ENCODE measurements at places on chromosomes 6 and 20.

DNA sequence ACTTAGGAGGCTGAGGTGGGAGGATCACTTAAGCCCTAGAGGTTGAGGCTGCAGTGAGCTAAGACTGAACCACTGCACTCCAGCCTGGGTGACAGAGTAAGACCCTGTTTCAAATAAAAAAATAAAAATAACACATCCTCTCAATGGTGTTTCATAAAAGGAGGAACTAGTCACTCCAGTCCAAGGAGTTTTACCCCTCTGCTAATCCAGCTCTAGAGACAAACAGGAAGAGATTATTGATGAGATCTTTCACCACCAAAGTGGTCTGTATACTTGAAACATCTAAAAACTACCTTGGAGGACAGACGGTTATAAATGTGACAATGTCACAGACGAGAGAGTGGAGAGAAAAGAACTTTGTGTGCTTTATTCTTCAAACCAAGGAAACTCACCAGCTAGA, 58.2 kb downstream of the PIGU start:
- no peak for DNase-seq

- no peak for DNase-seq
These were observed 369.2 kb downstream of the HAO1 start for GRCh38 chr20:7571101-7571500.

DNA sequence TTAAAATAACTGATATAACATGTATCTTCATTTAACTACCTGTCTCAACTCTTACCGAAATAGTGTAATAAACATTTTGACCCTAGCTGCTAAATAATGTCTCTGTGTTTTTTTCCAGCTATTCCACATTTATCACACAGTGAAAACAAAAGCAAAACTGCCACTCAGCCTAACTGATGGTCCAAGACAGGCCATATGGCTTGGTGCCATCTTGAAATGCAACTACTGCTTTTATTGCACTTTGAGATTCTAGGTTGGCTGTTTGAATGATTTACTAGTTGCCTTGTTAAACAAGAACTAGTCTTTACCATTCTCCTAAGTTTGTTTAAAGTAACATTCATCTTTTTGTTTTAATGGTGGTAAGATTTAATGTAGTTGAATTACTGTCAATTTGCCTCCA, 739.8 kb downstream of the TFAP2A start:
- no peak for DNase-seq

DNA sequence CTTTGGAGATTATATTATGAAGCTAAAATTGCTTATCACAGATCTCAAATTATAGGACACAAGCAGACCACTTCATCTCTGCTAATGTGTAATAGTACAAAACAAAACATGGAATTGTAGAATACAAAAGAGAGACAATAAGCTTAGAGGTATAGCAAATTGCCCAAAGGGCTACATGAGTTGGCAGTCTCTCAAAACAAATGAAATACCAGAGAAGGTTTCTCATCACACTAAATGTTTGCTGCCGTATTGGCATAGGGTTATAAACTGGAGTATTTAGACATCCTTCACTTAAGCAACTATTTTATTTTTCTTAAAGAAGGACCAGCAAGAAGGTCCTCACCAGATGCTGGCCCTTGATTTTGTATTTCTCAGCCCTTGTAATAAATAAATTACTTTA, 5.9 kb upstream of the EYA4 start:
- DNase-seq = no peak

- DNase-seq = no peak
These were observed 61.4 kb downstream of the TXLNB start for GRCh38 chr6:139230391-139230840.

DNA sequence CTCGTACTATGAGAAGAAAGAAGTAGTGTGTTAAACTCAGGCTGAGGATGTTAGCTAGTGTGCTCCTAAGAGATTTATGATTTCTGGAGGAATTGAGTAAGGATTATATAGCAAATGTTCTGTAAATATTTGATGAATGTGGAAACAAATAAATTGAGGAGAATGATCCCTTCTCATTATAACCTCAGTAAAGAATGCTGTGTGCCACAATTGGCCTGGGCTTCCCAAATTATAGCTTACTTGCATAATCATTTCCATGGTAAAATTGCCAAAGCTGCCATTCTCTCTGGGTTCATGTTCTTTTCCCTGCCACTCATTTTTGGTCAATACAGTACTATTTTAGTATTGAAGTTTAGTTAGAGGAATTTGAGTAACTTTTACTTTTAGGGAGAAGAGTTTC, 128.5 kb downstream of the FLRT3 start:
- DNase-seq = no peak

GRCh38 chr20:16498526-16499253, 74.6 kb downstream of the KIF16B start:
- DNase-seq = no peak

DNA sequence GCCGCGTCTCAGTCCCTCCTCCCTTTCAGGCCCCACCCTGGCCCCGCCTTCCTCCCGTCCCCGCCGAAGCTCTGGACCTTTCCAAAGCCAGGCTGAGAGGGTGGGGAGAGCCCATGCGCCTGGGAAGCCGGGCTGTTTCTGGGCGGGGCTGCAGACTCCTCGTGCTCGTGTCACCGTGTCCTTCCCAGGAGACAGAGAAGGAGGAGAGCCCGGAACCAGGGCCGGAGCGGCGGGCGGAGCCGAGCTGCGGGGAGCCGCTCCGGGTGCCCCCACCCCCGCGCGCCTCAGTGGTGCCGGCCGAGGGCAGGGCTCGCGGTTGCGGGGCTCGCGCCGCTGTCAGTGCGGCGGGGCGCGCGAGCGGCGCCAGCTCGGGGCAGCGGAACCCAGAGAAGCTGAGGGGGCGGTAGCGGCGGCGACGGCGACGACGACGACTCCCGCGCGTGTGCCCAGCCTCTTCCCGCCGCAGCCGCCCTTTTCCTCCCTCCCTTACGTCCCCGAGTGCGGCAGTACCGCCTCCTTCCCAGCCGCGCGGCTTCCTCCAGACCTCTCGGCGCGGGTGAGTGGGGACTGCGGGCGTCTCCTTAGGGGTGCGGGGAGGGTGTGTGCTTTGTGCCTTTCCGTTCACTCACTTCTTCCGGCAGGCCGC, at the start of gene RALY:
Gene RALY (plus strand): TSS at position 336 of the 646 bp plus-strand sequence. CDS start 78,164 bp downstream, outside the sequence.
- peak; percentile 87 for DNase-seq

GRCh38 chr20:25685276-25686080, 11.2 kb downstream of the ZNF337 start:
- DNase-seq = no peak

DNA sequence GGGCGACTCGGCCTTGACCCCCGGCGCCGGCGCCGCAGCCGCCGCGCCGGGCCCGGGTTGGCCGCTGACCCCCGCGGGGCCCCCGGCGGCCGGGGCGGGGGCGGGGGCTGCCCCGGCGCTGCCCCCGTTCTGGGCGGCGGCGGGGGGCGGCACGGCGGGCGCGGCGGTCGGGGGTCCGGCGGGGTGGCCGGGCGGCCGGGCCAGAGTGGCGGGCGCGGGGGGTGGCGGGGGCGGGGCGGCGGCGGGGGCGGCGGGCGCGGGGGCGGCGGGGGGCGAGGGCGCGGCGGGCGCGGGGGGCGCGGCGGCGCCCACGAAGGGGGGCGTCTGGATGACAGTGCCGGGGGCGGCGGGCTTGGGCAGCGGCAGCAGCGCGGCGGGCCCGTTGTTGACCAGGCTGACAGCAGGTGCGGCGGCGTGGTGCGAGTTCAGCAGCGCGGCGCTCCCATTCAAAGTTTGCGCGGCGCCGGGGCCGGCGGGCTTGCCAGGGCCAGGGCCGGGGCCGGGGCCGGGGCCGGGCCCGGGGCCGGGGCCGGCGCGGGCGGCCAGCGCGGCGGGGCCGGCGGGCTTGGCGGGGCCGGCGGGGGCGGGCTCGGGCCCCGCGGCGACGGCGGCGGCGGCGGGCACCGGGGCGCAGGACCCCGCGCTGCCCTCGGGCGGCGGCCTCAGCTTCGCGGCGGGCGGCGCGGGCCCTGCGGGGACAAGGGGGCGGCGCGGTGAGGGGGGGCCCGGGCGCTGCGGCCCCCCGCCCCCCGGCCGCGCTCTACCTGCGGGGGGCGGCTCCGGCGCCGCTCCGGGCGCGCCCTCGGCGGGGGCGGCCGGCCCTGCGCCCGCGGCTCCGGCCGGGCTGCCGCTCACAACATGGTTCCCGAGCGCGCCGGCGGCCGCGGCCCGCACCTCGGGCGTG, 659 bp downstream of the TAF4 start:
- no peak for DNase-seq

DNA sequence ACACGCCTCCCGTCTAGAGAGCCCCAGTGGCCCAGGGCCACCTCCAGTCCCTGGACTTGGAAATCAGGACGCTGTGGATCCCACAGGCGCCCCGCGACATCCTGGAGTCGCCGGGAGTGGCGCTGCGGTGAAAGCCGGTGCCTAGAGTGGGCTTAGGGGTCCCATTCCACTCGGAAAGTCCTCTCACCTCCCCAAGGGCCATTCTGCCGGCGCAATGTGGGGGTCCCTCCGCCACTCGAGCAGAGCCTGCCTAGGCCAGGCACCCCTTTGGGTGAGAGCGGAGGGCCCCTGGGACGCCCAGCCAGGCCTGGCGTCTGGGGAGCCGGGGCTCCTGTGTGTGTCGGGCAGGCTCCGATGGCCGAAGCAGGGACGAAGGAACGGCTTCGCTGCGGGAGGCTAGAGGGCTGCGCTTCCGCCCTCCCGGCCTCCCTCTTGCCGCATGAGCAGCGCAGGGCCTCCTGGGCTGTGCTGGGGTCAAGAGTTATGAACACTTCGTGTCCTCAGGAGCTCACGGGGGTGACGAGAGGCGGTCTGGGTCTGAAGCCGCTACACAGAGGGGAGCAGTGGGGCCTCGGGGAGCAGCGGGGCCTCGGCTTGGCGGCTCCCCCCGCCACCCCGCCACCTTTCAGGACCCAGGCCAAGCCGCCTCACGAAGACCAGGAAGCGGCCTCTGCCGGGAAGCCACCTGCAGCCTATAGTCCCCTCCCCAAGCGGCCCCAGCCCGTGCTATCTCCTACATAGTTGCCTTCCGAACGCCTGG, 13.6 kb downstream of the POU3F2 start:
- DNase-seq = no peak

DNA sequence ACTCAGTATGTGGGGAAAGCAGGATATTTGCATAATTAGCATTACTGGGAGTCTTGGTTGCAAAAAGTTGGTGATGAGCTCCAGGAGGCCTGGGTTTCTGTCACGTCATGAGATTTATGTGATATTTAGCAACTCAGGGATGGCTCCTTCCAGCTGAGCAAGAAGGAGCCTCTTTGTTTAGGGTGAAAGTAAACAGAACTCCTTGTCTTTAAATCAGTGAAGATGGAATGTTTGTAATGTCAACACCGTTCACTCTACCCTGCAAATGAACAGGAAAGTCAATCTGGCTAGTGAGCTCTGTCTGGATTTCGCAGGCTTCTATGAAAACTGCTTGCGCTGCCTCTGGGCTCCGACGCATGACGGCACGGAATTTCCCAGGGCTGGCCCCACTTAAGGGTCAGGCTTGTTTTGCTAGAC, 86.9 kb downstream of the PXDC1 start:
- DNase-seq = no peak

- no peak for DNase-seq
These were observed 39.4 kb downstream of the PRDM13 start for GRCh38 chr6:99645986-99646385.

DNA sequence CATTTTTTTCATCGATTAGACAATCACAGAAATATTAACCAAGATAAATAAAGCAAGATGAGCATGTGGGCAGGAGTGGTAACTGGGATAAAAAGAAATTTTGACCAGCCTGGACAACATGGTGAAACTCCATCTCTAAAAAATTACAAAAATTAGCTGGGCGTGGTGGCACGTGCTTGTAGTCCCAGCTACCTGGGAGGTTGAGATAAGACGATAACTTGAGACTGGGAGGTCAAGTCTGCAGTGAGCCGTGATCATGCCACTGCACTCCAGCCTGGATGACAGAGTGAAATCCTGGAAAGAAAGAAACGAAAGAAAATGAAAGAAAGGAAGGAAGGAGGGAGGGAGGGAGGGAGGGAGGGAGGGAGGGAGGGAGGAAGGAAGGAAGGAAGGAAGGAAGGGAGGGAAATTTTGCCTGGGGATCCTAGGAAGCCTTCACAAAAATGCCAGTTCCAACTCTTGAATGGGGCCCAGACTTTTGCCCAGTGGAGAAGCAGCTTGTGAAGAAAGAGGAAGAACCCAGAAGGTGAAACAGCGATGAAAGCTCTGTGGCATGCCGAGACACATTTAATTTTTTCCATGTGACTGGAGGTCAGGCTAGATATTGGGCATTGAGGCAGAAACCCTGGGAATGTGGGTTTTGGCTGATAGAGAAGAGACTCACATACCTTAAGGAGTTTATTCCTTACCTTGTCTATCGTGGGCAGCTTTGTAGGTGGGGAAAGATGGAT, 20.3 kb downstream of the CCDC170 start:
- no peak for DNase-seq

DNA sequence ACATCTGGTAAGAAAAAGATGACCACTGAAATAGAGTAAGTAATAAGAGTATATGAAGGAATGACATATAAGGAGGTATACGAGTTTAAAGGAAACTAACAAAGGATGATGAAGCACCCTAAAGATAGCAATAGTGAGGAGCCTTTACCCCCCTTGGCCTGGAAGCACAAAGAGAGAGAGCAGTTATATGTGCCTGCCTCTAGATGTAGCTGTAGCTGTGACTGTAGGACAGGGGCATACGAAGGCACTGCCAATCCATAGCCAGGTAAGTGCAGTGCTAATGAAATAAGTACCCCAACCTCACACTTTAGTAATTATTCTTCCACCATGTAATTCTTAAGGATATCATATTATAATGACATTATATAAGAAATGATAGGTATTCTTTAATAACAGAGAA, 90.1 kb upstream of the FKBP1C start:
- DNase-seq = no peak

- no peak for DNase-seq
These were observed 31.4 kb upstream of the CEP162 start for GRCh38 chr6:84258866-84259265.

GRCh38 chr20:50838322-50838625, 43.4 kb downstream of the BCAS4 start:
- DNase-seq = no peak

DNA sequence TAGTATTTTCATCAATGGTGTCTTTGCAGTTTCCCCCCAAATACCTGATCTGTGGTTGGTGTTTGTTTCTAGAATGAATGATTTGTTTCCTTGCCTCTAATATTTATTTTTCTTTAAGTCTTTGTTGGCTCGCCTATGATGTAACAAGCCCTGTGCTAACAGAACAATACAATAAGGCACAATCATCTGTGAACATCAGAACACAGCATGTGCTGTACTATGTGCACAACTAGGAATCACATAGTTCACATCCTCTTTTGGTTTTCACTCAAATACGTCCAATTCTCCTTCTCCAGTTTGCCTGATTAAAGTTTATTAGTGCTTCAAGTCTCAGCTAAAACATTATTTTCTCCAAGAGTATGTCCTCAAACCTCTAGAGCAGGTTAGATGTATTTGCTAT, 613.1 kb downstream of the EPHA7 start:
- DNase-seq = no peak

- no peak for DNase-seq
These were observed 373.9 kb upstream of the ID4 start for GRCh38 chr6:19463250-19463649.

- no peak for DNase-seq
These were observed 11.0 kb upstream of the FOXO3 start for GRCh38 chr6:108549741-108550140.

- DNase-seq = no peak
These were observed 25.2 kb downstream of the PACSIN1 start for GRCh38 chr6:34491091-34491430.

Data from stimulated activated CD8-positive, alpha-beta memory T cell treated with anti-CD3 and anti-CD28 coated beads, Interleukin-15, amount 100 ng/mL, for 48 hours (primary cell).